ENCODE measurements at places on chromosomes 13 and 19. TPM values are rescaled to one million over a fixed set of nuclear protein-coding genes. Genes with fewer than 3 reads are reported as not detected.

Gene ZNF492
- 0.08 TPM for total RNA-seq

- no peak overlapping the region for H3K4me3 ChIP-seq
- no peak overlapping the region for H3K27ac ChIP-seq
- no peak for DNase-seq
Observed at GRCh38 chr13:98556968-98557631, 19.8 kb downstream of the STK24 start.

GRCh38 chr19:39411081-39411831 is 1.2 kb upstream of the PLEKHG2 start:
- H3K36me3 ChIP-seq = peaks cover 25% of the 10 kb centered on the region
- peak; percentile 88 for DNase-seq
- H3K4me3 ChIP-seq = peak overlapping the region; percentile 89
- no peaks in the 10 kb centered on the region for H3K27me3 ChIP-seq

DNA sequence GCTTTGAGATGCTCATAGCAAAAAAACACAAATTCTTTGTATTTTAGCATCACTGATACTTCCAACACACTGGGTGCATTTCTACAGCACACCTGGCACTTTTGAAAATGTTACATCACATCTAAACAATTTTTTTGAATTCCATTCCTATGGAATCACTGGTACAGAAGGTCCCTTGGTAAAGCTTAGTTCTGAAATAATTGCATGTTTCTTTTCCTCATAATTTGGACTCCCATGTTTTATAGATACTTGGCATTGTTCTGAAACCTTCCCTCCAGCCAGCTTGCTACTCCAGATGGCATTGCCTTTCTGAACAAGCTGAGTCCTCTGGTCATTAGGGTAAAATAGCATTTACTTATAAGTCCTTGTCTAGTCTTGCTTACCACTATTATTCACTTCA is 481.3 kb upstream of the GPC6 start:
- H3K36me3 ChIP-seq = no peaks in the 10 kb centered on the region
- H3K27ac ChIP-seq = no peak overlapping the region
- no peak for DNase-seq

DNA sequence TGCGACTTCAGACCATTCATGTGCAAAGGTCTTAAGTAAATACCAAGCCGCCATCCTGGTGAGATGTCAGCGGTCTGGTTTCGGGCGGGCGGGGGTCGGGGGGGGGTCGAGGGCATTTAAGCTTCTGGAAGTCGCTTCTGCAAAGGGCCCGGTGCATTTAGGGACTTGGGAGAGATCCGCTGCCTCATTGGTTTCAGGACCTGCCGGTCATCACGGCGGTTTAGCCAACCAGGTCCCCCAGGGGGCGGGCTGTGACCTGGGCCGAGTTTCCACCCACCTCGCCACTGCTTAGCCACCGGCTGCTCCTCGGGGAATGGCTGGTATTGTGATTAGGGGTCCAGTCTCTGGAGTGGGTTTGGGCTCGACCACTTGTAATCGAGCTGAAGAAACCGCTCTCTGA is 7.8 kb downstream of the ANKLE1 start:
- no peaks in the 10 kb centered on the region for H3K36me3 ChIP-seq
- no peak for DNase-seq
- H3K4me3 ChIP-seq = peak overlapping the region; percentile 25
- H3K27me3 ChIP-seq = no peaks in the 10 kb centered on the region

- no peak for DNase-seq
- no peaks in the 10 kb centered on the region for H3K27me3 ChIP-seq
- peaks cover 7% of the 10 kb centered on the region for H3K4me1 ChIP-seq
- H3K4me3 ChIP-seq = no peak overlapping the region
Observed at GRCh38 chr19:47374876-47375693, 26.0 kb downstream of the DHX34 start.

Gene TMC4
- total RNA-seq = 1.7 TPM

DNA sequence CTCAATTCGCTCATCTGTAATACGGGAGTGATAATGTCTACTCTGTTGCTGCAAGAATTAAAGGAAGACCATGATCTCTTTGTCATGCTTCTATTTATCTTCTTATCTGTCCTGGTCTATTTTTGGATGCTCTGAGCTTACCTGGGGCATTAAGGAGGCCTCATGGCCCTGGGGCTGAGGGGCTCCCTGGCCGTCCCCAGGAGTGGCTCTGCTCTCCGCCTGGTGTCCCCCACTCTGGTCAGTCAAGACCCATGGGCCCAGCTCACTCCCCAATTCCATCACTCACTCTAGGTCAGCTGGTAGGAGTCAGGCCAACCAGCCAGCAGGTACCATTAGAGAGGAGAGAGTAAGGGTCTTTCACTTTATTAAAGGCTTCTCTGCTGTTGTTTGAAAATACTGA is 1.1 kb upstream of the CHST8 start:
- H3K4me1 ChIP-seq = no peaks in the 10 kb centered on the region
- no peak overlapping the region for H3K4me3 ChIP-seq
- peaks cover 19% of the 10 kb centered on the region for H3K27me3 ChIP-seq
- H3K36me3 ChIP-seq = no peaks in the 10 kb centered on the region

- H3K27me3 ChIP-seq = no peaks in the 10 kb centered on the region
- no peak overlapping the region for H3K27ac ChIP-seq
- no peak for DNase-seq
- no peaks in the 10 kb centered on the region for H3K36me3 ChIP-seq
- H3K4me3 ChIP-seq = no peak overlapping the region
- H3K4me1 ChIP-seq = no peaks in the 10 kb centered on the region
Observed at GRCh38 chr13:26310470-26310869, 56.5 kb downstream of the CDK8 start.

Gene IGFL3
- not detected for total RNA-seq

DNA sequence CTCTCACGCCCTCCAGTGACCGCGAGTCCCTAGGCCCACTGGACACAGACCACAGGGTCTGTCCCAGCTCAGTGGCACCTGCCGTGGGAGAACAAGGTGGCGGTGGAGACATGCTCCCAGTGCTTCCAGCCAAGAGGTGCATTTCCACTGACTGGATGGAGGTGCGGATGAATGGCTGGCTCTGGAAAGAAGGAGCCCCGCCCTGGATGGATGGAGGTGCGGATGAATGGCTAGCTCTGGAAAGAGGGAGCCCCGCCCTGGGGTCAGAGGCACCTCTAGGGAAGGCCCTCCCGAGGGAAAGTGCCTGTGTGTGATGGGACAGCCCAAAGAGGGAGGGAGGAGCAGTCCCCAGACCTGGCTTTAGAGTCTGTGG is 32.0 kb downstream of the NAXD start:
- no peak overlapping the region for H3K27ac ChIP-seq
- no peaks in the 10 kb centered on the region for H3K27me3 ChIP-seq
- H3K36me3 ChIP-seq = peaks cover 27% of the 10 kb centered on the region

- H3K4me1 ChIP-seq = peaks cover 4% of the 10 kb centered on the region
- DNase-seq = no peak
- no peak overlapping the region for H3K4me3 ChIP-seq
- H3K27ac ChIP-seq = peak overlapping the region; percentile 76
Observed at GRCh38 chr19:6235031-6235951, 44.5 kb downstream of the MLLT1 start.

DNA sequence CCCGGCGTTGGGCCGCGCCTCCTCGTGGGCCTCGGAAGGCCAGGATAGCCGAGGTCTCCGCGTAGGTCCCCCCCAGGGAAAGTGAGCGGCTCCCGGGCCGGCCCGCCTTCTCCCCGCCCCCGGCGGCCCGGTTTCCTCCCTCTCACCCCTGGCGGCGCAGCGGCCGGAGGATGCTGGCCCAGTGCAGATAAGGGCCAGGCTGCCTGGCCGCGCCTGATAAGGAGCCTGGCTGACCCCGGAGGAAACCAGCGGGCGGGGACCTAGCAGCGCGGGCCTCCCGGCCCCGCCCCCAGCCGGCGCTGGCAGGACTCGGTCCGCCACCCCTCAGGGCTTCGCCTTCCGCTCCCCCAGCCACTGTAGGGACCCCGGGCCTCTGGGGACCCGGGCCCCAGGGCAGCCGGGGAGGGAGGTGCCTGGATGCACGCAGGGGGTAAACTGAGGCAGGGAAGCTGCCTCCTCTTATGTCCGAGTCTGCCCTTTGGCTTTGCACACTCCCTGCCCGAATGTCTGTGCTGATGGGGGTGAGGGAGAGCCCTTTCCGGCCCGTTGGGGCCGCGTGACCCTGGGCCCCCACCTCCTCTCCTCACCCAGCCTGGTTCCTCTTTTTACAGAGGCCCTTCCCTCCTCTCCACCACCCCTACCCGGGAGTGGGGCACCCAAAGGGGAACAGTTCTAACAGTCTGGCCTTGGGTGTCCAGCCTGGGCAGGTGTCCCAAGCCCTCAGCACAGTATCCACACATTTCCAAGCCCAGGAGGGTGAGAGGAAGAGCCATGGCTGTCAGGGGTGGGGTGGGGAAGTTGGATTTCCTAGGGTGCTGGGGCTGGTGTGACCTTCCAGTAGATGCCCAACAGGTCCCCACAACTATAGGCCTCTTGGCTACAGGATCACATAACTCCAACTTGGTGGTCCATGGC is at the start of gene LYL1:
Gene LYL1 (minus strand): TSS at position 193 of the 915 bp plus-strand sequence. CDS start 1,687 bp downstream, outside the sequence.
- H3K27ac ChIP-seq = peak within 1 kb of the TSS; percentile 84
- peak; percentile 87 for DNase-seq
- peaks cover 68% of the 10 kb centered on the region for H3K4me1 ChIP-seq
- peak within 1 kb of the TSS; percentile 48 for H3K4me3 ChIP-seq
- no peaks in the 10 kb centered on the region for H3K27me3 ChIP-seq

Gene NECTIN2
- total RNA-seq = 65.1 TPM

- no peak overlapping the region for H3K27ac ChIP-seq
- no peak overlapping the region for H3K4me3 ChIP-seq
- peaks cover 9% of the 10 kb centered on the region for H3K4me1 ChIP-seq
- no peaks in the 10 kb centered on the region for H3K27me3 ChIP-seq
- no peaks in the 10 kb centered on the region for H3K36me3 ChIP-seq
Observed at GRCh38 chr19:44783545-44783944, 5.9 kb downstream of the CBLC start.

- H3K36me3 ChIP-seq = no peaks in the 10 kb centered on the region
- no peaks in the 10 kb centered on the region for H3K4me1 ChIP-seq
- no peaks in the 10 kb centered on the region for H3K27me3 ChIP-seq
- H3K4me3 ChIP-seq = no peak overlapping the region
- no peak for DNase-seq
Observed at GRCh38 chr13:21872795-21873194, 201.9 kb downstream of the FGF9 start.

- H3K27me3 ChIP-seq = no peaks in the 10 kb centered on the region
- peak overlapping the region; percentile 5 for H3K27ac ChIP-seq
- DNase-seq = no peak
Observed at GRCh38 chr13:43911871-43912270, 32.2 kb downstream of the LACC1 start.

Gene HRC
- total RNA-seq = 1,164 TPM

DNA sequence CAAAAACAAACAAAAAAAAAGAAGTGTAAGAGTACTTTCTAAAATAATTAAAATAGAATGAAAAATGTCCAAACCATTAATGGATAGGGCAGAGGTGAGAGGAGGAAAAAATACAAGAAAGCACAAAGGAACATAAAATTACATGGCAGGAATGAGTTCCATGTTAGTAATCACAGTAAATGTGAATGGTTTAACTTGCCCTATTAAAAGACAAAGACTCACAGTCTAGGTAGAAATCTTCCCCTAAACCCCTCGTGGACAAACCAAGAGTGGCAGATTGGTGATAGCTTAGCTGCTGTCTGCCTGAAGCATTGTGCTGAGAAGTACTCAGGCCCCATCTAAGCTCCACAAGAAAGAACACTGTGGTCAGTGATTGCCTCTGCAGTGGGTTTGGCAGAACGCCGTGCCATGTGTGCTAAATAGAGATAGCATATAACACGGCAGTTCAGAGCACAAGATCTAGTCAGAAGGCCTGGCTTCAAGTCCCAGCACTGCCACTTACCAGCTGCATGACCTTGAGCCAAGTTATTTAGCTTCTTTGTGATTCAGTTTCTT is 103.5 kb downstream of the DPF1 start:
- no peak overlapping the region for H3K27ac ChIP-seq
- H3K4me1 ChIP-seq = no peaks in the 10 kb centered on the region
- H3K36me3 ChIP-seq = peaks cover 17% of the 10 kb centered on the region
- DNase-seq = no peak
- no peaks in the 10 kb centered on the region for H3K27me3 ChIP-seq
